Activated CD8-positive, alpha-beta memory T cell treated with anti-CD3 and anti-CD28 coated beads for 1 hour (primary cell): ENCODE measurements at places on chromosomes 11 and 22.

DNA sequence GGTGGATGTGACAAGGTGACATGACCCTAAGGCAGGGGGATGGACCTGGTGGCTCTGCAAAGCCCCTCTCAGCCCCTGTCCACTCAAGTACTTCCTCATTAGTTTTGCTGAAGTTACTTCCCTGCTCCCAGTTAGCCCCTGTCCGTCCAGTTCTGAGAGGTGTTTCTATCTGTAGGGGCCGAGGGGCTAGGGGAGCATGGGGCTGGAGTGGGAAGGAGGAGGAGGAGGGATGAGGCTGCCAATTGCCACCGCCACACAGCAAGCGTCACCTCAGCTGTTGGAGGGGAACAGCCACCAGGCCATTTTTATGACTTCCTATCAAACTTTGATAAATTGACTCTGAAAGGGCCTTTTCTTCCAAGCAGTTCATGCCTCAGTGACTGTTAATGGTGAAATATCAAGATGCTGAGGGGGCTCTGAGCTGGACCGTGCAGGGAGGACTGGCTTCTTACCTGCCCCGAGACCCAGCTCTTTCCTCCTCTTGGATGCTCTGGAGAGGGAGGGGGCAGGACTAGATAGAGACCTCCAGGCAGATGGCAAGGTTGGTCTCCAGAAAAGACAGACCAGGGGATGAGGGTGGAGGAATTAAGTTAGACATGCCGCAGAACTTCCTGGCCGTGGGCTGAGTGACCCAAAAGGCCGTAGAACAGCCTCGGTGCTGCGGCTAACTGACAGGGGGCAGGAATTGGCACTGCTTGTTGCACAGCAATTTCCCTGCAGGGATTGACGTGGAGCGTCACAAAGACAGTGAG lies 137.0 kb downstream of the ST3GAL4 start:
- DNase-seq, result no peak

DNA sequence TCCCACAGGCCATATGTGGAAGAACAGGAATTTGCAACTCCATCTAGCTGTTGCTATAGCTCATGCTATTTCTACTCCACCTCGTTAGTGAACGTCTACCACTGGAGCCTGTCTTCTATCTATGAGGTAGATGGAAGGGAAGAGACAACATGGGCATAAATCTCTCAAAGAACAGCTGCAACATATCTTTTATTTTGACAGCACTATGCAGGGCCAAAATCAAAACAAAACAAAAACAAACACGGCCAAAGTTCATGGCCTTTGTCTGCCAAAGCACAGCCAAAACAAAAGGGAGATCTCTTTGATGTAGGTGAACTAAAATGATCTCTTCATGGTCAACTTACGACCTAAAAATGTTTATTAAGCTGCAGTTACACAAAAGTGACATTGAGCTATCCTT lies 215.2 kb upstream of the MPPED2 start:
- no peak for DNase-seq

DNA sequence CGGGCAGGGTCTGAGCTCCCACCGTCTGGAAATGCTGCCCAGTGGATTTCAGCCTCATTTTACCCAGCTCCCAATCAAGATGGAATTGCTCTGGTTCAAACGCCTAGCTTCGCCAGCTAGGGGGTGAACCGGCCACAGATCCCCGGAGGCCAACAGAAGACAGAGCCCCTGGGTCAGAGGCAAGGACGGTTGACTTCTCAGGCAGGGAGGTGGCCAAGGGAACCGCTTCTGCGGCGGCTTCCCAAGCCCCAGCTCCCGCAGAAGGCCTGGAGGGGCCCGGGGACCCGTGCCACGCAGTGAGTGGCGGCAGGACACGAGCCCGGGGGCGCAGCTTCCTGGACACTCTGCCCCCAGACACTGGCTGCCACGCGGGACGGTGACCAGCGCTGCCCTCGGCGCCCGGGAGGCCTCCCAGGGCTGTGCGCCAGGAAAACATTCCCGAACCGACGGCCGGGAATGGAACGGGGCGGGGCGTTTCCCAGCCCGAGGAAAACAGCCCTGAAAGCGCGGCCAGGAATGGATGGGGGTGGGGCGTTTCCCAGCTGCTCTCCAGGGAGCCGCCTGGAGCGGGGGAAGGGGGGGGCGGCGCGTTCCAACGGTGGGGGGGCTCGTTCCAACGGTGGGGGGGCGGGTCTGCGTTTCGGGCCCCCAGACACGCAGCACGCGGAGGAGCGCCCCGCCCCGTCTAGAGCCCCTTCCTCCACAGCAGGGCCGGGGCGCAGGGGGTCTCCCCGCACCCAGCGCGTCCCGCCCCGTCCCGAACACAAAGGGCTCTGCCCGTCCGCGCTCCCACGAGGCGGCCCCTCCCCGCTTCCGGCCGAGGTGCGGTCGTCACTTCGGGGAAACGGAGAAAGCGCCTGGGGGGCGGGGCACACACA lies 13.5 kb upstream of the B4GALNT4 start:
- DNase-seq, result peak; percentile 60

DNA sequence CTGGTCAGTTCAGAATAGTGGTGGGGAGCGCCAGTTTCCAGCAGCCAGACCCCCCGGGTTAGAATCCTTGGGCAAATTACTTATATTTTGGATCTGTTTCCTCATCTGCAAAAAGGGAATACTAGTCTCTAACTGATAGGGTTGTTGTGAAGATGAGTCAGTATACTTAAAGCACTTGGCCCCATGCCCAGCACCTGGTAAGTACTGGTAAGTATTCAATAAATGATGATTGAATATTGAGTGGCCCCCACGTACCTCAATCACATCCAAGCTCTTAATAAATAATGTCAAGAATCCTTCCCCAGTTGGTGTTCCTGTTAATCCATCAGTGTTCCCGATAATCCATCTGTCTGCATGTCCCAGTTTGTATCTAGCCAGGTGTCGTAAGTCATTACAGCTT lies 12.1 kb downstream of the ACP2 start:
- no peak for DNase-seq

DNA sequence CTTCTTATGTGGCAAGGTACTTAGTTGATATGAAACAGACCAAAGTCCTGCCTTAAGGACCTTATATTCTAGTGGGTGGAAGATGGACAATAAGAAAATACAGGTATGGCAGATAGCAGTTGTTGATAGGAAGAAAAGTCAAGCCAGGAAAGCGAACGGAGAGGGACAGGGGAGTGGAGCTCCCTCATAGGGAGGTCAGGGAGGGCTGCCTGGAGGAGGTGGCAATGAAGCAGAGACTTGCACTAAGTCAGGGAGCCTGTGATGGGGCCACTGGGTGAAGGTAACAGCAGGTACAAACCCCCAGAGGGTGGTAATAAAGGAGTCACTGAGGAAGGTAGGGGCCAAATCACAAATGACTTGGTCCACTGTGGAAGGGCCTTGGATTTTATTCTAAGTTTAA lies 65.3 kb downstream of the ABTB2 start:
- no peak for DNase-seq

- no peak for DNase-seq
Measured at GRCh38 chr11:15968461-15969130, 387.8 kb downstream of the SOX6 start.

DNA sequence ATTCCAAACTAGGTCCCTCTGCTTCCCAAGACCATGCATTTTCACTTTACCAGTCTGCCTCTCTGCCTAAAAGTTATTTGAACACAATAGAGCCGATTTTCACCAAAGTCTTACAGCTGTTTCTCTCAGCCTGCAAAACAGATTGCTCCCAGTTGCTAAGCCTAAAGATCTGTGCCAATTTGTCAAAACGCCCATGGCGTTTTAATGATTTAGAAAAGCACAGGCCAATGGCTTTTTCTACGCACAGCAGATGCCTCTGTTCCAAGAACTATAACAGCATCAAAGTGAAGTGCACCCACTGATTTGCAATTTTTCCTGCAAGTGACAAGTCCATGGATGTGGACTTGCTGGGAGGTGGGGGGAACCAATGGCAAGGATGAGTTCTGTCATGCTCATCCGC lies 173.9 kb upstream of the SYN3 start:
- DNase-seq, result no peak

DNA sequence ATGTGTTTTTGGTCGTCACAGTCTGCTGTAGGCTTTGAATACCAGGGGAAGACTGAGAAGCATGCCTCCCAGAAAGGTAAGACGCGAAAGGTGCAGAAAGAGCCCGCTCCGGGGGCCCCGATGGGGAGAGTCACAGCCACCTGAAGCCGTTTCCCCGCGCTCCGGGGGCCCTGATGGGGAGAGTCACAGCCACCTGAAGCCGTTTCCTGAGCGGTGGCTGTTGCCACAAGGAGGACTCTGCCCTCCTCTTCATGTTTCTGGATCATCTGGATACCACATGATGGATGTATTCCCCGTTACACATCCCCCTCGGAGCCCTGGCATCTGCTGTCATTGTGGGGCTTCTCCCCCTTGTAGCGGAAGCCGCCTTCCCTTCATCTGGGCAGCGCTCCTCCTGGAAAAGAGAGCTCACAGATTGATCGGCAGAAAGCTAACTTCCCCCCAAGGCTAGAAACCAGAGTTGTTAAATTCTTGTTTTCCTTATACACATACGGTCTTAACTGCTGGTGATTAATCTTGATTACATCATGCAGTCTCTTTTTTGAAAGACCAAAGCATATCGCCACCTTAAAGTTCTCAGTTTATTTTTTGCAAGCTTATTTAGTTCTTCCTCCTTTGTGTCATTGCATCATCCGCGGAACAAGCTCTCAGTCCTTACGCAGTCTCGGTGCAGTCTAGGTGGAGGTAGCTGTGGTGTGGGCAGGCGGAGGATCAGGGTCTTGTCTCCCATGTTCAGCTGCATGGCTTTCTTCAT lies 17.5 kb downstream of the CTTN start:
- DNase-seq, result no peak

GRCh38 chr11:73095613-73096012 lies 46.5 kb downstream of the FCHSD2 start:
- no peak for DNase-seq

DNA sequence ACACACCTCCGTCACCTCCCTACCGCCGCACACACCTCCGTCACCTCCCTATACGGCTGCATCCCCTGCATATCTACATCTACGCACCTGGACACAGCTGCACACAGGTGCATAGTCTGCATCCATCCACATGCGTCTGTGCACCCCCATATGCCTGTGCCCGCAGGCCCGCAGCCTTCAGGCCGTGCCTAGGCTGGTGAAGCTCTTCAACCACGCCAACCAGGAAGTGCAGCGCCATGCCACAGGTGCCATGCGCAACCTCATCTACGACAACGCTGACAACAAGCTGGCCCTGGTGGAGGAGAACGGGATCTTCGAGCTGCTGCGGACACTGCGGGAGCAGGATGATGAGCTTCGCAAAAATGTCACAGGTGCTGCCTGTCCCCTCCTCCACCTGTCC lies 4.8 kb downstream of the PKP3 start:
- no peak for DNase-seq

GRCh38 chr11:30956751-30957150 lies 370.6 kb upstream of the MPPED2 start:
- no peak for DNase-seq

DNA sequence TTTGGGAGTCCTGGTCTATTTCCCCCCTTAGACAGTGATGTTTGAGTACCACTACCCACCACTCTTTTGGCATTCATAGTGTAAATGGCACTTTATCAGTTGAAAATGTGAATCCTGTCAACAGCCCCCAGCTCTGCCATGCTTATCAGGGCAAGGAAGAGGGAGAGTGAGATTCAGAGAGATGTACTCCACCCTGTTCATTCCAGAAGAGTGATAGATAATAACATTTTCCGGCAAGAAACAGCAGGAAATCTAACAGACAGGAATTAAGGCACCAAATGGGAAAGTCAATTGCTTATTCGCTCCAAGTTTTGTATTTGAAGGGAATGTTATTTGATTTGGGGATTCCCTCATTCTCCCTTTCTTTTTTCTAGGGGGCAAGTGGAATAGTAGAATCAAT lies 681.9 kb downstream of the NTM start:
- no peak for DNase-seq

DNA sequence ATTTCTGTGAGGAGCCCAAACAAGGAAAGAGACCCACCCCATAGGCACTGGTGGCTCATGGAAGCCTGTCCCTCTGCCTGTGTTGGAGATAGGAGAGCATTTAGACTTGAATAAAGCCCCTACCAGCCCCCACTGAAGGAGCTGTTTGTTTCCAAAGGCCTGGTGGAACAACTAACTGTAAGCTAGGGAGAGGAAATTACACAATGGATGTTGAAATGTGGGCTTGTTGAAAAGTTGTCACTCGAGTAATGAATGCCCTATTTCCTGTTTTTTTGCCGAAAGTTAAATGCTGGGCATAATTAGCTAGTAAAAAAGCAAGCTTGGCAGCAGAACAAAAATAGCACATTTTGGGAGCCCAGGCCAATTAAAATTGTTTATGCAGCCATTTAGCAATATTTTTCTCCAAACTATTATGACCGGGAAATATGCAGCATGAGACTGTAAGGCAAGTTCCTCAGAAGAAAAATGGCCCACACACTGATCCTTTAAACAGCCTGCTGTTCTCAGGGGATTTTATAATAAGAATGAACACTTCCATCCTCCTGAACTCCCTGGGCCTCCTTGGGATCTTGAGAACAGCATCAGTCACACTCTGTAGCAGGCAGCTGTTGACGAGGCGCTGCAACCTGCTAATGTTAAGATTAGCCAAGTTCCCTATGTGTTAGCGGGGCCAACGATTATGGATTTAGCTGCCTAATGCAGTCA lies 38.6 kb upstream of the LMO2 start:
- DNase-seq, result no peak

DNA sequence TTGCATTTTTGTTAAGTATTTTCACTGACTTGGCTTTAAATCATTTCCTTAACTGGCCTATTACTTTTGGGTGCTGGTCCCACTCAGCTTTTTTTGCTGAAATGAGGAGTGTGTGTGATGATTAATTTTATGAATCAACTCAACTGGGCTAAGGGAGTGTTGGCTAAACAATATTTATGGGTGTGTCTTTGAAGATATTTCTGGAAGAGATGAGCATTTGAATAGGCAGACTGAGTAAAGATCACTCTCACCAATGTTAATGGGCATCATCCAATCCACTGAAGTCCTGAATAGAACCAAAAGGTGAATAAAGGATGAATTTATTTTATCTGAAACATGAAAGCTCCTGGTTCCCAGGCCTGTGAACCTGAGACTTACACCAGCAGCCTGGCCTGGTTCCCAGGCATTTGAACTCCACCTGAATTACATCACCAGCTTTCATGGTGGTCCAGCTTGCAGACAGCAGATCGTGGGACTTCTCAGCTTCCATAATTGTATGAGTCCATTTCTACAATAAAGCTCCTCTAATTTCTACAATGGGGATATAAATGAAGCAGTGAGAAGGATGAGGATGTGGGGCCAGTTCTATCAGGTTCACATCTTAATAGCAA lies 241.3 kb upstream of the ZC3H12C start:
- DNase-seq, result no peak

DNA sequence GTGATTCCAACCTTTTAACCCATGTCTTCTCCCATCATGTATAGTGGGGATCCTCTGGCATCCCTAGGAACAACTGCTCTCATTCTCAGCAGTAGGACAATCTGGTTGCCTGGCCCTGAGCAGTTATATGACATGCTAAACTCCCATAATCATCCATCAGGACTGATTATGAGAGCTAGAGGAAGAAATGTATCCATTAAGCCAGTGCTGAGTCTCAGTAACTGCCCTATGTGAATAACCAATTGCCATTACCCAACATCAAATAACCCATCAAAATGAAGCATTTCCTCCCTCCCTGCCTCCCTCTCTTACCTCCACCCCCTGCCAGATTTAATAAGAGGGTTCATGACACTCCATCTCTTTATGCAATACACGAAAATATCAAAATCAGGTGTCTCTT lies 277.6 kb downstream of the NXPE2 start:
- no peak for DNase-seq

GRCh38 chr11:44868021-44868420 lies 82.7 kb downstream of the TP53I11 start:
- no peak for DNase-seq
